GDM1 (cell line): ENCODE measurements at places on chromosomes 12 and 14.

DNA sequence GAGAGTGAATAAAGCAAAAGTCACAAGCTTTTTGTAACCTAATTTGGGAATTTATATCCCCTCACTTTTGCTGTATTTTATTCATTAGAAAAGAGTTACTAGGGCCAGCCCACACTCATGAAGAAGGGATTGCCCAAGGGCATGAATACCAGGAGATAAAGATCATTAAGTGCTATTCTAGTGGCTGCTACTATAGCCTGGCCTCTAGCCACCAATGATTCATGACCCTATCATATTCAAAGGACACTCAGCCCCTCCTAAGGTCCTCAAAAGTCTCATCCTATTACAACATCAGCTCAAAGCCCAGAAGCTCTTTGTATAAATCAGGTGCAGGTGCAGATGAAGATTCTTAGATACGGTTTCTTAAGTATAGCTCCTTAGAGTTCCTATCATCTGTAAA, 518.1 kb downstream of the TRHDE start:
- DNase-seq: no peak

DNA sequence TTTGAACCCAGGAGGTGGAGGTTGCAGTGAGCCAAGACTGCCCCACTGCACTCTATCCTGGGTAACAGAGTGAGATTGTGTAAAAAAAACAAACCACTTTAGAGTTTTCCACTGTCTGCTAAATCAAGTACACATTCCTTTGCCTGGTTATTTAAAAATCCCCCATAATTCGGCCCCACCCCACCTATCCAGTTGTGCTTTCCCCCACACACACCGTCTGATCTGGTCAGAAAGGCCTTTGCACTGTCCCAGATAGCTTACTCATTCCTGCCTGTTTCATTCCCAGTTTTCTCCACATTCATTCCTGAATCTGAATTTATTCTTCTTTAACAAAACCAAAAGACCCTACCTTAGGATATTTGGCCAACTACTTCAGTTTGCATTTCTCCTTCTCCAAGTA, 29.5 kb downstream of the NINJ2 start:
- DNase-seq: no peak

DNA sequence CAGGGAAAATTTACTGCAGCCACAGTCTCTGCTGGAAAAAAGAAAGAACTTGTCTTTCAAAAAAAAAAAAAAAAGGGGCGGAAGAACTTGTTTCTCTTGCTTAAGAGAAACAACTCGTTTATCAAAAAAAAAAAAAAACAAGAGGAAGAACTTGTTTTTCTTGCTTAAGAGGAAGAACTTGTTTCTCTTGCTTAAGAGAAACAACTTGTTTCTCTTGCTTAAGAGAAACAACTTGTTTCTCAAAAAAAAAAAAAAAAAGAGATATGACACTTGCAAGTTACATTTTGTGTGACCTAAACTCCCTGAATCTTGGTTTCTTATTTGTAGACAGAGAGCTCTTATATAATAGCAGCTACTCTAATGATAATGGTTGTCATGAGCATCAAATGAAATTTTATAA, 44.7 kb upstream of the USP15 start:
- no peak for DNase-seq

DNA sequence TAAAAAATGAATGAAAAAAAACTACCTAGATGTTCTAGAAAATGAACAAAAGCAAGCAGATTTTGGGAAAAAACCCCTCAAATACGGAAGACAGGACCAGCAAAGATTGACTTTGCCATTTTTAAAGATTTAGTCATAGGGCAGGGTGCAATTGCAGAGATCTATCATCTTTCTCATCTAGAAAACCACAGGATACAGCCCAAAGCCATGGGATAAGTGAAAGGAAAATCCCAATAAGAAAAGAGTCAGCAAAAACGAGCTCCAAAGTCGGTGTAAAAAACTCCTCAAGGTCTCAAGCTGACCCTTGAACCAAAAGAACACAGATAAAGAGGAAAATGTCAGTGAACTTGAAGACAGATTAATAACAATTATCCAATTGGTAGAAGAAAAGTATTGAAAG, 28.0 kb downstream of the CEP290 start:
- no peak for DNase-seq

DNA sequence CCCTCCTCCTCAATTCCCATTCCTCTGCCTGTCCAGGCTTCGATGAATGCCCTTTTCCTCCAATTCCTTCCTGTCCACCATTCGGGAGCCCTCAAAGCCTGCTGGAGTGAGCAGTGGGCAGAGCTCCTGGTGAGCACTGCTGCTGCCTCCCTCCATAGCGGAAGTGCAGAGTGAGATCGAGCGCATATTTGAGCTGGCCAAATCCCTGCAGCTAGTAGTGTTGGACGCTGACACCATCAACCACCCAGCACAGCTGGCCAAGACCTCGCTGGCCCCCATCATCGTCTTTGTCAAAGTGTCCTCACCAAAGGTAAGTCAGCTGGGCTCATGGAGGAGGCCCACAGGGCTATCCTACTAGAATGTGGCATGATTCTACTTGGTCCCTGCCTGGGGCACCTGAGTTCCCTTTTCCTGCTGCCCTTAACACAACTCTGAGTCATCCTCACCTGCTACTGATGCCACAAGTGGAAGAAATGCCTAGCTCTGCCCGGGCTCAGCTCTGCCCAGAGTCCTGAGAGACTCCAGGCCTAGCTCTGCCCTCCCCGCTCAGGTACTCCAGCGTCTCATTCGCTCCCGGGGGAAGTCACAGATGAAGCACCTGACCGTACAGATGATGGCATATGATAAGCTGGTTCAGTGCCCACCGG, 8.0 kb downstream of the CACNB3 start:
- DNase-seq: no peak

- DNase-seq: no peak
These were observed 176.7 kb downstream of the NUAK1 start for GRCh38 chr12:105961821-105962671.

GRCh38 chr12:1761857-1762256, 58.5 kb upstream of the LRTM2 start:
- no peak for DNase-seq

DNA sequence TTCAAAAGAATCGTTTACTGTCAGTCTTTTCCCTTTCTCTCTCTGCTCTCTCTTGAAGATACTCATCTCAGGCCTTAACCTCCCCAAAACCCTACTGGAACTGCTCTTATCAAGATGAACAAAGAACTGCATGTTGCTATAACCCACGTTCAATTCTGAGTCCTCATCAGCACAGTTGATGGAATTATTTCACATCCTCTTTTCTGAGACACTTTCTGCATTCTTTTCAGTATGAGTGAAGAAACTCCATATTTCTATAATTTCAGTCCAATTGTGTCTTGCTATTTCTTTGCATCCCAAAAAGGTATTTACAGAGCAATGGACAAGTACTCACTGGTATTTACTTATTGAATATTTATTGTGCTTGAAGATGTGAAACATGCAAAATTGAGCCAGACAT, 160.1 kb upstream of the CPNE8 start:
- DNase-seq: no peak
